ENCODE measurements at places on chromosomes 1 and 21.

- DNase-seq = no peak
Observed at GRCh38 chr21:29170944-29171343, 40.5 kb downstream of the MAP3K7CL start.

DNA sequence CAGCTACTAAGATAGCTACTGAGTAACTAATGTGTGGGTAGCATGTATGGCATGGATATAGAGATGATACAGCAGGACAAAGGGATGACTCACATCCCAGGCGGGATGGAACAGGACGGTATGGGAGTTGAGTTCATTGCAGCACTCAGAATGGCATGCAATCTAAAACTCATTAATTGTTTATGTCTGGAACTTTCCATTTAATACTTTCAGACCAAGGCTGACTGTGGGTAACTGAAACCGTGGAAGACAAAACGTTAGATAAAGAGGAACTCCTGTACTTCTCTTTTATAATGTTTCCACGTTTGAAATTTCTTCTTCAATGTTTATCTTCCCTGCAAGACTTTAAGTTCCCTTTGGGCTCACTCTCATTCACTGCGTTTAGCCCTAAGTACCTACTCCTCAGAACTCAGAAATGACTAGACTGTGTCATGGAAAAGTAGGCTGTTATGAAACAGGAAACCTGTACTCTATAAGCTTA is 151.9 kb downstream of the MAGI3 start:
- DNase-seq = no peak

- DNase-seq = no peak
Observed at GRCh38 chr1:68327414-68327813, 95.1 kb upstream of the WLS start.

DNA sequence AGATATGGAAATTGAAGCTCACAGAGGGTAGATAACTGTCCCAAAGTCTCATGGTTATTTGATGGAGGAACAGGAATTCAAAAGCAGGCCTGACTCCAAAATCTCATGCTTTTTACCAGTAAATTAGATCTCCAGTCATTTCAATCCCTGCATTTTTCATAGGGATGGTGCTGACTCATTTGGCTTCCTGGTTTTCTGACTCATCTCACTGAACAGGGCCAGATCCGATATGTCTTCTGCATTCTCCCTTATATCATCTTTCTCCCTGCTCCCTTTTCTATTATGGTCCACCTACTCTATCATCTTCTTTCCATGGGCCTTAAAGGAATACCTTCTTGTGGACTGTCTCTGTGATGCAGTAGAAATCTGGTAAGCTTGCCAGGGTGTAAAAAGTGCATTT is 187.2 kb downstream of the FGGY start:
- DNase-seq = no peak

DNA sequence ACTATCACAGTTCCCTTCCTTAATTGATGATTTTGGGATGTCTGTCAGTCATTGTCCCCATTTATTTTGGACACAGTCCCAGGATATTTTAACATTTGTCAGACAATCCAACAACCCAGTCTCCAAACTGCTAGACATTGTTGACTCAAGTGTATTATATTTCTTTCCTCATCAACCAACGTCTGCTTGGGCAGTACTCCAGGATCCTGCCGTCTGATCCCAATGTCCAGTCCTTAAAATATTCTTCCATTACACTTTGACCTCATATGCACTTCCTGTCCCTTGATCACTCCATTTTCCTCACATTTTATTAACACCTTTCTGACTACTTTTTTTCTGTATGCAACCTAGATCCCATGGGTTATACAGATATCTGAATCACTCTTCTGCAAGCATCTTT is 39.8 kb upstream of the KIAA0040 start:
- DNase-seq = no peak

- DNase-seq = no peak
Observed at GRCh38 chr1:182889997-182890396, 50.9 kb downstream of the DHX9 start.

- DNase-seq = no peak
Observed at GRCh38 chr1:43990271-43991199, 864 bp upstream of the CCDC24 start.

DNA sequence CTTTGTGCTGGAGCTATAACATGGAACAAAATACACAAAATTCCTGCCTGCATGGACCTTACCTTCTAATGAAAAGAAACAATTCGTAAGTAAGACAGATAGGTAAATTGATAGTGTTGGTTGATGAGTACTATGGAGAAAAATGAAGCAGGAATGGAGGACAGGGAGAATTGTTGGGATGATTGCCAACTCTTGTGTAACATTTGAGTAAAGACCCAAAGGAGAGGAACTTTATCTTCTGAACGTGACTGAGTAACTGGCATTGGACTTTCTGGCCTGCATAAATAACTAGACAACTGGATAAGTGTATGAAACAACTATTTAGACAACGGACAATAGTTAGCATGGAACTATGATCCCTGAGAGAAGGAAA is 6.8 kb upstream of the EFCAB14 start:
- DNase-seq = no peak

- DNase-seq = no peak
Observed at GRCh38 chr1:201026234-201026633, 2.7 kb upstream of the KIF21B start.

DNA sequence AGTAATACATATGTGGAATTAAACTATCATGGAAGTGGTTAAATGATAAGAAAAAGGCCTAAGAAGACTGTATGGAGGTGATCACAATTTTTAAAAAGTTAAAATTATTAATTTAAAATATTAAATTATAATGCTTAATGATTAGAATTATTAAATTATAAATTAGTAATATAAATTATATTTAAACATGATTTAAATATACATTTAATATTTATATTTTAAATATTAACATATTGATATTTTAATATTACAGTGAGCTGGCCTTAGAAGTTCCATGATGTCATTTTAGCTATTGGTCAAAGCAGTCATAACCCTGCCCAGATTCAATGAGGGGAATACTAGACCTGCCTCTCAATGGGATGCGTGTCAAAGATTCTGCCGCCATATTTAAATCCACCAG is 281.2 kb downstream of the PRDM2 start:
- DNase-seq = no peak

DNA sequence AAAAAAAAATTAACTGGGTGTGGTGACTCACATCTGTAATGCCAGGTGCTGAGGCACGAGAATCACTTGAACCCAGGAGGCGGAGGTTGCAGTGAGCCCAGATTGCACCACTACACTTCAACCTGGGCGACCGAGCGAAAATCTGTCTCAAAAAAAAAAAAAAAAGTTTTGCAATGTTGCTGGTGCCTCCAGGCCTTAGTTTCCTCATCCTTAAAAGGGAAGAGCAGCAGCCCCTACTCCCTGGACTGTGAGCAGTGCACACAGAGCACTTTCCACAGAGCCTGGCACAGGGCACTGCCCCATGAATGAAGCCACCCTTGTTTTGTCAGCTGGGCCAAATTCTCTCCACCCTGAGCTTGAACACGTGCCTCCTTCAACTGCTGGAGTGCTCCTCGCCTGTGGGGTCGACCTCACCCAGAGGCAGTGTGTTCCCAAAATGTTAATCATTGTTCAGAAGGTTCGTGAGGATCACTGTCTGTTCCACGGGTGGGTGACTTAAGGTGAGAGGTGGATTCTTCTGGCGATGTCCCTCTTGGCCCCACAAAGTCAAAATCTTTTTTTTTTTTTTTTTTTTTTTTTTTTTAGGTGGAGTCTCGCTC is 152.1 kb upstream of the TMEM51 start:
- no peak for DNase-seq

Data from liver (tissue), 10 donors.